ENCODE measurements at places on chromosomes 3 and 15. TPM values are rescaled to one million over a fixed set of nuclear protein-coding genes. Genes with fewer than 3 reads are reported as not detected.

The BRPF1 gene
- 10.9 TPM for total RNA-seq

The GREM1 gene
- 35.3 TPM for total RNA-seq

The EPHB1 gene
- 2.5 TPM for total RNA-seq

The ZIC1 gene
- 19.5 TPM for total RNA-seq

The GPR27 gene
- 5.0 TPM for total RNA-seq

The GPR62 gene
- total RNA-seq: not detected

The CKMT1B gene
- total RNA-seq: 3.4 TPM

The PATL2 gene
- 0.11 TPM for total RNA-seq

The TRIM42 gene
- total RNA-seq: not detected

The STAC gene
- total RNA-seq: 3.5 TPM

The RBP2 gene
- total RNA-seq: not detected

The WDR72 gene
- 0.17 TPM for total RNA-seq

GRCh38 chr3:48180021-48180420 is 8.2 kb downstream of the CDC25A start:
- DNase-seq: no peak

- no peak for DNase-seq
These were observed 170.6 kb upstream of the CHRM5 start for GRCh38 chr15:33797651-33798050.

DNA sequence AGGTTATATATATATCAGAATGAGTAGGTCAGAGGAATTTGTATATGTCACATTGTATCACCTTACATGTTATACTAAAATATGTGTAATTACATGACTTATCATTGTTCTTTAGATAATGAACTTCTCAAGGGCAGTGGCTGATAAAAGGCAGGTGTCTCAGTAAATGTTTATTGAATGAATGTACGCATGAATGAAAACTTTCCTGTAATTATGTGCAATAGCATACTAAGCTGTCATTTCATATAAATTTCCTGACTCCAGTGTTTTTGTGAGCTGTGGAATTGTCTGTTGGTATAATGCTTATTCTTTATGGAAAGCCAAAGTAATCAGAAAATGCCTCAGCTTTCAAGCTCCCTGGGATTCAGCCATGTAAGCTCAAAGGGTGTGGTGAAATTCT is 4.2 kb downstream of the TBC1D23 start:
- no peak for DNase-seq

- no peak for DNase-seq
These were observed 74.4 kb upstream of the MDFIC2 start for GRCh38 chr3:70386846-70387245.

GRCh38 chr15:64635499-64636495 is 139.6 kb downstream of the RBPMS2 start:
- no peak for DNase-seq

DNA sequence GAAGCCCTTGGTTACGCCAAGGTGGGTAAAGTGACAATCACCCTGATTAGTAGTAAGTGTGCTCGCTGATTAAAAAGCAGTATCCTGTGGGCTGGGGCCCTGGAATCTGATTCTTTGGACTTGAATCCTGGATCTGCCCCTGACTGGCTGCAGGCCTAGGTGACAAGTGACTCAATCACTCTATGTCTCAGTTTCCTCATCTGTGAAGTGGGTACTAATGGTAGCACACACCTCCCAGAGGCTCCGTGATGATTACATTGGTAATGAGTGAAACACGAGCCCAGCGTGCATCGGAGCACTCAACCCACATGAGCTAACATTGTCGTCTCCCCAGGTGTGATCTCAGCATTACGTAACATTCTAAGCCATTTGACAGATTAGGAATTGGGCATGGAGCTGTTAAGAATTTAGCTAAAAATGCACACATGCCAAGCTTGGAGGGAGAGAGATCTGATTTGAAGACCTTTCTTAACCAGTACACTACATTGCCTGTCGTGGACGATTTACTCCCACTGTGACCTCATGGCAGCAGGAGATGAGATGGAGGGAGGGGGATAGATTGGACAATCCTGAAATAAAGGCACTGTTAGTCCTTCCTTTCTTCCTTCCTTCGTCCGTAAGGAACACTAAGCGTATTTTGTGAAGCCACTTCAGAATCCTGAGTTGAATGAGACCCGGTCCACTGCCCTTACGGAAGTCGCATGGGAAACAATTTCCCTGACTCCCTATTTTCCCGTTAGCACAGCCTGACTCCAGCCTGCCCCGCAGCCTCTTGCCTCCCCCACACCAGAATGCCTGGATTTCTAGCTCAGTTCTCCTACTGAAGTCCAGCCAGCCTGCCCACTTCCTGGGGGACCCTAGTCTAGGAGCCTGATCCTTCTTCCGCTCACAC is 32.1 kb downstream of the MGLL start:
- no peak for DNase-seq

- DNase-seq: peak; percentile 1
These were observed 8.2 kb upstream of the EPHB3 start for GRCh38 chr3:184553385-184553784.

- peak; percentile 50 for DNase-seq
These were observed 587 bp upstream of the TNK2 start for GRCh38 chr3:195908694-195909581.

DNA sequence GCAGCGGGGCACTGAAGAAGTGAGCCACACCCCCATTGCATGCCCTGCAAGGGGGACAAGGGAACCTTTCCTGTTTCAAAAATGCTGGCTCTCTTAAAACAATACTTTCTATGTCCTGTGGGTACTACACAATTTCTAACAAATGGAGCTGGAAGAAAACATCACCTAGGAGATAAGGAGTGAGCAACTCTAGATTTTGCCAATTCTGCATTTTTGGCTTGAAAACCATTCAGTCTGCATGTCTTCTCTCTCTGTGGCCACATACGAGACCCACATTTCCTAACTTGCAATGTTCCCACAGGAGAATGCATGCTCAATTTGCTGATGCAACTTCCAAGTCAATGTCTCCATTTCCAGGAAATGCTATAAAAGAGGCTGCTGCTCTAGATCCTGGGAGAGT is 662.0 kb downstream of the SQOR start:
- no peak for DNase-seq

DNA sequence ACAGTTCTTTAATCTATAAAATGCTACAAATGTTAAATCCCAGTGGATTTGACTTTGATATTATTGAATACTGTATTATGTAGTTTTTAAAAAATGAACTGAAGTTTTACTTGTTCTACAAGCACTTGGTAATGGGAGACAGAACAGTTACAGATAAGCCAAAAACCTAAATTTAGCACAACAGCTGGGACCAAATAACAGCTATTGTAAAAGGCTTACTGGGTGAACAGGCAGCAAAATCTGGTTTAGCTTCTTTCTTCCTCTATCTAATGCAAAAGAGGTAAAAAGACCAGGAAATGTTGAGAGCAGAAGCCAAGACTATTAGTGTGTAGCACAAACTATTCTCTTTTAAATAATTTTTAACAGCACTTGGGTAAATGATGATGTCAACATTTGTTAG is 1.6 kb upstream of the ATOSA start:
- DNase-seq: no peak

GRCh38 chr3:71616571-71617021 is 33.1 kb upstream of the FOXP1 start:
- no peak for DNase-seq

DNA sequence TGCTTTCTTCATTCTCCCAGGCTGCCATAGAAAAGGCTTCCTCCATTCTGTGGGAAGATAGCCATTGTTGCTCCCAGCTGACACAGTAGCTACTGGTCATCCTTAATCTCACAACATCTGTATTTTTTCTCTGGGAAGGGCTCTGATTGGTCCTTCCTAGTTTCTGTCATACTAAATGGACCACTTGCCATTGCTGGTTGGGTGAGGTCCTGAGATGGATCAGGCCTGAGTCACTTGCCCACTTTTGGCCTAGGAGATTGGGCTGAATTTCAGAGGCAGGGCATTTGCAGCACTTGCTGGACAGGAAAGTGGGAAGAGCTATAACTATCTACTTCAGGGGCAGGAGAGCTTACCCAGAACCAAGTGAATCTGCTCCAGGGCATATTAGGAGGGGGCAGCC is 106.5 kb upstream of the PROK2 start:
- DNase-seq: no peak

DNA sequence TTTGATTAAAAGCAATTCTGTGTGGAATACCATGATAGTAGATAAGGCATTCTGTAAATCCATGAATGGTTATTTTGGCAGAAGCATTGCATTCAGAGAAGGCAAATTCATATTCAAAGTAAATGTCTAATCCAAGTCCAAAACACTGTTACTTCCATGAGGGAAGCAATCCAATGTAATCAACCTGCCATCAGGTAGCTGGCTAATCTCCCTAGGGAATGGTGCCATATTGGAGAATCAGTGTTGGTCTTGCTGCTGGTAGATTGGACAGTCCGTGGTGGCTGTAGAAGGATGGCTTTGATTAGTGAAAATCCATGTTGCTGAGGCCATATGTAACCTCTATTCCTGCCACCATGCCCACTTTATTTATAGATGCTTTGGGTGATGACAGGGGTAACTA is 72.1 kb upstream of the TNIK start:
- no peak for DNase-seq

GRCh38 chr15:33028495-33028894 is 166.0 kb downstream of the FMN1 start:
- no peak for DNase-seq

GRCh38 chr3:191350396-191351090 is 20.2 kb upstream of the UTS2B start:
- DNase-seq: peak; percentile 17

- DNase-seq: no peak
These were observed 17.1 kb upstream of the SNX22 start for GRCh38 chr15:64134345-64134829.

DNA sequence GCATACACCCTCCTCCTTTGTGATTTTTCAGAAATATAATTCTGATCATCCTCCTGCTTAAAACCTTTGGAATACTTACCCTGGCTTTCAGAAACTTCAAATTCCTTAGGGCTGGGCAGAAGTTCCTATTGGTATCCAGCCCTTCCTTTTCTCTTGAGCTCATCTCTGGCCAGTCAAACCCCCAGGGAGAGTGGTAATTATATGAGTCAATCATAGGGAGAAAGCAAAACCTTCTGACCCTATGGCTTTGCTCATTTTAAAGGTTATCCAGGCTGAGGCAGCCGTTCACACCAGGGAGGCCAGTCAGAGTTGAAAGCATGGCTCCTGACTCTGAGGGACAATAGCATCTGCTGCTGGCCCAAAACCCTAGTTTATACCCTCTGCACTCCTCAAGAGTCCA is 23.9 kb upstream of the CTNNB1 start:
- no peak for DNase-seq

- no peak for DNase-seq
These were observed 77.4 kb downstream of the LSM3 start for GRCh38 chr3:14256046-14256445.

DNA sequence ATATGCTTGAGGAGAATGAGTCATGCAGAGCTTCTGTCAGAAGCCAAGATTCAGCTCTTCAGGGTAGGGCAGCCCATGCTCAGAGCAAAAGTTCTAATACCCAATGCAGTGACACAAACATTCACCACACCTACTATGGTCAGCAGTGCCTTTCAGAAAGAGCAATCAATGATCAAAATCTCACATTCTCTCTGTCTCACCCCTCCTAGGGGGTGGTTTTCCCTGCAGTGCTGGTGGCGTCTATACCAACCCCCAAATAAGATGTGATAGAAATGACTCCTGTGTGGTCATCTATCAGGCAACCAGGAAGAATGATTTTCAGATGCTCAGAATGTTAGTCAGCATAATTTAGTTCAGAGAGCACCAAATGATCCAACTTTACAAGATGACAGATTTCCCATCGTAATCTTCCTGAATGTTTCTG is 385.3 kb downstream of the NTRK3 start:
- peak; percentile 10 for DNase-seq

GRCh38 chr15:81166636-81167305 is 29.9 kb upstream of the IL16 start:
- no peak for DNase-seq

GRCh38 chr3:131067983-131068382 is 41.3 kb downstream of the NEK11 start:
- DNase-seq: no peak

DNA sequence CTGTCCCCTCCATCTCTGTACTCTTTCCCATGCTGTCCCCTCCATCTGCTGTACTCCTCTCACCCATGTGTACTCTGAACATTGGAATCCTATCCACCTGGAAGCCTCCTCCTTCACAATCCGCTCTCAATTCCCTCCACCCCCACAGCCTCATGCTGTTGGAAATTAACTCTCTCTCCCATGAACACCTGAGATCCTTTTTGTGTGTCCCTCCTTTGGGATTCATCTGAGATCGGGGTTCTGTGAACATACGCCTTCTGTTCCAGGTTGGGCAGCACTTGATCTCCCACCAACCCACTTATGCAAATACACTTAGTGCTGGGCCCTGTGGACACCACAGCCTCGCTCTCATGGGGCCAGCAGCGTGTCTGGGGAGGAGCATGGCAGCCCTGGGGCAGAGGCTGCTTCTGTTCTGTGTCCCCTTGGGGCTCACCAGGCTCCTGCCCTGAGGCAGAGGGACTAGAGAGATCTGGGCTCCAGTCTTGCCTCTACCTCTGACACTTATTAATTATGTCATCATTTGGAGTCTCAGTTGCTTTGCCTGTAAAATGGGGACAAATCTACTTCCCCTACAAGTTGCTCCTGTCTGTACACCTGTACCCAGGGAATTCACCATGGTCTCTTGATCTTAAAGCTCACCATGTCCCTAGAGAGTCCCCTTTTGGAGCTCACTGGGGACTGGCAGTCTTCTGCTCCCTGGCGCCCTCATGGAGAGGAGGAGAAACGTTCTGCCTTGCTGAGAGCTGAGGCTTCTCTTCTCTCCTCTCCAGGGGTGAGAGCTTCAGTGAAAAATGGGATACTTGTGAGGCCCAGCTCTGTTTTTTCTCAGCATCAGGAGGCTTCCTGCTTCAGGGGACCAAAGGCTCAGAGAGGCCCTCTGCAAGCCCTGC is 42.7 kb downstream of the ITGA11 start:
- DNase-seq: peak; percentile 27

GRCh38 chr3:194255252-194256039 is 95.7 kb downstream of the CPN2 start:
- DNase-seq: peak; percentile 44

GRCh38 chr3:16886303-16886683 is 1.5 kb downstream of the PLCL2 start:
- DNase-seq: no peak

- no peak for DNase-seq
These were observed 21.3 kb upstream of the DGKG start for GRCh38 chr3:186383026-186383993.

DNA sequence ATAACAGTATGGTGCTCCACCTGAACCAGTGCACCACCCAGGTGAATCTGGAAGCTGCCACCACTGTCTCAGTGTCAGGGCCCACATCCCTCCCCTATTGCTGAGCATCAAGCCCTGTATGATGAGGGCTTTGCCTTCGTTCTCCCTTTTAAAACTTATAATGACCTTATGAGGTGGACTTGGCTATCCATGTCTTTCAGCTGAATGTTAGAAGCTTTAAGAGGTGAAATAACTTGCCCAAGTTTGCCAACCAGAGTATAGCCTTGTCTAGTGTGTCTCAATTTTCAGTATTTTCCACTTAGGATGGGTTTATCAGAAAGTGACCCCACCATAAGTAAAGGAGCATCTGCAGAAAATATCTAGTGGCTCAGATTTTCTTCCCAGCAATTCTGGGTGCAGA is 87.8 kb downstream of the SHOX2 start:
- DNase-seq: no peak
